ENCODE measurements at places on chromosomes 7 and 10.

DNA sequence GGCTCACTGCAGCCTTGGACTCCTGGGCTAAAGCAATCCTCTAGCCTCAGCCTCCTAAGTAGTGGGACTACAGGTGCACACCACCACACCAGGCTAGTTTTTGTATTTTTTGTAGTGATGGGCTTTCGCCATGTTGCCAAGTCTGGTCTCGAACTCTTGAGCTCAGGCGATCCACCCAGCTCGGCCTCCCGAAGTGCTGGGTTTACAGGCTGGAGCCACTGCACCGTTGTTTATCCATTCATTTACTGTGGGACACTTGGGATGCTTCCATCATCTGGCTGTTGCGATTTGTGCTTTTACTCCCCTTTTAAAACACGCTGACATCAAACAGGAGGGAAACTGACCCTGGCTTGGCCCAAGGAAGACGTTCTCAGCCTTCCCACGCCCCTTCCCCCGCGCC lies 30.5 kb upstream of the SMARCD3 start:
- no peak for DNase-seq

GRCh38 chr7:81120803-81121202 lies 202.0 kb upstream of the SEMA3C start:
- DNase-seq = no peak

- DNase-seq = no peak
These were observed 41.3 kb upstream of the TES start for GRCh38 chr7:116169060-116169459.

- no peak for DNase-seq
These were observed 40.3 kb upstream of the YAE1 start for GRCh38 chr7:39525926-39526325.

DNA sequence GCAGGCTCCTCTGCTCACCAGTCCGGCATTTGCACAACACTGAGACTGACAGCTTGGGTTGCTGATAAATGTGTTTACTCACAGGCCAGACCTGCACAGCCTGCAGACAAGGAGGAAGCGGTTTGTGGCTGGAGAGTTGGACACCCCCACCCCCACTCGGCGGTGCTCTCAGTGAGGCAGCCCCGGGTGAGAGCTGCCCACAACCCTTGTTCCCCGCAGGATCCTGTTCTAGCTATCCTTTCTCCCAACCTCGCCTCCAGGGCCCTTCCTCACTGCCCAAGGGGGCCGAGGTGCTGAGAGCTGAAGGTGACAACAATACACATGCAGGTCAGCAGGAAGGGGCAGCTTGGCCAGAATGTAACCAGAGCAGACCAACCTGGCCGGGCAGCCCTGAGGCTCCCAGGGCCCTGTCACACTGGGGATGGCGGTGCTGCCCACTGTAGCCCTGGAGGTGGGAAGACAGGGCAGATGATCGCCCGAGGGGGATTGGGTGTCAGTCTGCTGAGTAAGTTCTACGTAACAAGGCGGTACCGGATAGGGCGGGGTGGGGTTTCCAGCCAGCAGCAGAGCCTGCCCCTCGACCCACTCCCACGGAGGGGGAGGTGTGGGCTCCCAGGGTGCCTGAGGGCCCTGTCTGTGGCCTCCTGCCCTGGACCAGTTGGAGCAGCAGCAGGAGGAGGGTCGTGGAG lies 2.1 kb upstream of the ADAM8 start:
- DNase-seq = peak; percentile 66

DNA sequence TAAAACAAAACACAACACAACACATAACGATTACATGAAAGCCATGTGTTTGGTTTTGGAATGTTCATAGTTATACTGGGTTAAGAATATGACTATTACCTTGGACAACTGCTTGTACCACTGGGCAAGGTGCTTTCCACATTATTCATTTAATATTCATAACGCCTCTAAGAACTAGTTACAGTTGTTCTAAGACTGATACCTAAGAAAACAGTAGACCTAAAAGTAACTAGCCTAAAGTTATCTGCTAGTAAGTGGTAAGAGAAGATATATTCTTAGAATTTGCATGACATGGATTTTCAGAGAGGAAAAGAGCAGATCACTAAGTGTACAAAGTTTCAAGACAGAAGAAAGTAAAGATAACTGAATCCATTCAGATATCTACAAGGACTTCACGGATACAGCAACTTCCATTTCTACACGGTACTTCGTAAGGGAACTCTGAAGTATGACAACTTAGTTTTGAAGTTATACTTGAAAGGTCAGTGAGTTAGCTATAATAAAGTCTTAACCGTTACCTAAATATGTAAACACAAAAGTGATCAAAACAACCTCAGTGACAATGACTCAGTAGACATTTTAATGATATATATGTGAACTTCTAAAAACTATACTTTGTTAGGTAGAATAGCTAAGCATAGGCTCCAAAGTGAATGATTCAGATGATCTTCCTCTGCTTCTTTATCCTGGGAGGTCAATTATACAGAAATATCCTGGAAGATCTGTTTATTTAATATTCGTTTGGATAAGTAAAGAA lies 65.1 kb downstream of the MINDY3 start:
- DNase-seq = no peak

GRCh38 chr7:128129224-128129864 lies 98.1 kb upstream of the LRRC4 start:
- no peak for DNase-seq

DNA sequence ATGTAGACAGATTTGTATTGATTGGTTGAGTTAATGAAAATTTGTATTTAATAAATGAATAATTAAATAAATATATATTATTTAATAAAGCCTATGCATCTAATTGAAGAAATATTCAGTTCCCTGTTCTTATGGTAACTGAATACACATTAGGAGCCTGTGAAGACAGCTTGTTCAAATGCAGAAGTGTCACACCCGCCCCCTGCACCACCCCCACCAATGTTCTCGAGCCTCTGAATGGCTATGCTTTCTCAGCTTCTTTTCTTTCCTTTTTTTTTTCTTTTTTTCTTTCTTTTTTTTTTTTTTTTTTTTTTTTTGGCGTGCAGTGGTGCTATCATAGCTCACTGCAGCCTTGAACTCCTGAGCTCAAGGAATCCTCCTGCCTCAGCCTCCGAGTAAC lies 38.3 kb upstream of the PARD3 start:
- no peak for DNase-seq

DNA sequence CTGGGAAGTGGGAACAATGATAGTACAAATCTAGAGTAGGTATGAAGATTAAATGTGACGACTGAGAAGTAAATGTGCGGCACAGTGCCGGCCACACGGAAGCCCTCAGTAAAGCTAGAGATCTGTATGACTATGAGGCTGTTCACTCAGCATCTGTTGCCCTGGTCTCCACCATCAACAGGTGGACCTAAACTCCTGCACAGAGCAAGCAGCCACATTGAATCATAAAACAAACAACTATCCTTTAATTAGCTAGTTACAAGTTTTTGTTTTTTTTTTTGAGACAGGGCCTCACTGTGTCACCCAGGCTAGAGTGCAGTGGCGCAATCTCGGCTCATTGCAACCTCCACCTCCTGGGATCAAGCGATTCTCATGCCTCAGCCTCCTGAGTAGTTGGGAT lies 16.6 kb downstream of the RBP4 start:
- no peak for DNase-seq

GRCh38 chr10:74167443-74167842 lies 16.4 kb downstream of the ADK start:
- DNase-seq = no peak

- DNase-seq = no peak
These were observed 43.0 kb downstream of the LSM5 start for GRCh38 chr7:32447218-32447617.

- no peak for DNase-seq
These were observed 1.1 kb upstream of the HBP1 start for GRCh38 chr7:107167483-107168232.

- peak; percentile 63 for DNase-seq
These were observed at the start of gene GSDME for GRCh38 chr7:24757353-24758275. TSS of gene GSDME (minus strand) at chr7:24757464. CDS start at chr7:24749774, 7,690 bp downstream.
